ENCODE measurements at places on chromosomes 3 and 15. TPM values are rescaled to one million over a fixed set of nuclear protein-coding genes. Genes with fewer than 3 reads are reported as not detected.

DNA sequence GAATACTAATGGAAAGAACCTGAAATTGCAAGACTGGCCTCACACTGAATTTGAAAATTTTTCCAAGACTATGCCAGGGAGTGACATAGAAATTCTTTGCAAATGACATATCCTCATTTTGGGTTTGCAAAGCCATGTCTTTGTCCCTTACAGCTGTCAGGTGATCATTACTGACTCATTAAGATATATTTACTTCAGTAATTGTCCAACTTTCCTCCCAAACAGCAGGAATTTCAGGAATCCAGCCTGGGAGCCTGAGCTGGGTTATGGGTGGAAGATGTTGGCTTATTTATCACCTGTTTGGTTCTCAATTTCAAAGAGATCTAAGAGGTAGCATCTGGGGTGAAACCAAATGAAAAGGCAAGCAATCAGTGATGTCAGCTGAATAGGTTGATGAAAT, 111.6 kb upstream of the ACP3 start:
- no peak for DNase-seq

KBTBD13 gene
- total RNA-seq, result not detected

CPLX3 gene
- not detected for total RNA-seq

PIGX gene
- 32.7 TPM for total RNA-seq

CTXN2 gene
- not detected for total RNA-seq

- DNase-seq, result no peak
These were observed 424.6 kb upstream of the SEMA6D start for GRCh38 chr15:47292638-47293190.
